Stimulated activated CD8-positive, alpha-beta memory T cell treated with anti-CD3 and anti-CD28 coated beads, Interleukin-7, amount 100 ng/mL, for 1 hour (primary cell): ENCODE measurements at places on chromosomes 1 and 21.

- no peak for DNase-seq
Measured at GRCh38 chr1:61426254-61426653, 298.7 kb downstream of the TM2D1 start.

DNA sequence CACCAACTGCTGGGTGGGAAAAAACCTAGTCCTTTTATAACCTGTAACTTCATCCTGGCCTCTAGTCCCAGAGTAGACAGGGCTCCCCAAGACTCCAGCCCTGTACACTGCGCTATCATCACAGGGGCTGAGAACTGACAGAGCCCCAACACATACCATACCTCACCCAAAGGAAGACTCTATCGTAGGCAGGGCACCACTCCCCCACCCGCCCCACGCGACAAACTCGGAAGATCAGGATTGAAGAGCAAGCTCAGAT lies 15.8 kb downstream of the INPP5B start:
- no peak for DNase-seq

GRCh38 chr21:34990842-34991241 lies 58.3 kb downstream of the RUNX1 start:
- no peak for DNase-seq

- DNase-seq = no peak
Measured at GRCh38 chr21:31405604-31406003, 61.5 kb upstream of the TIAM1 start.

GRCh38 chr1:65147424-65148177 lies 402 bp upstream of the AK4 start:
- DNase-seq = no peak

DNA sequence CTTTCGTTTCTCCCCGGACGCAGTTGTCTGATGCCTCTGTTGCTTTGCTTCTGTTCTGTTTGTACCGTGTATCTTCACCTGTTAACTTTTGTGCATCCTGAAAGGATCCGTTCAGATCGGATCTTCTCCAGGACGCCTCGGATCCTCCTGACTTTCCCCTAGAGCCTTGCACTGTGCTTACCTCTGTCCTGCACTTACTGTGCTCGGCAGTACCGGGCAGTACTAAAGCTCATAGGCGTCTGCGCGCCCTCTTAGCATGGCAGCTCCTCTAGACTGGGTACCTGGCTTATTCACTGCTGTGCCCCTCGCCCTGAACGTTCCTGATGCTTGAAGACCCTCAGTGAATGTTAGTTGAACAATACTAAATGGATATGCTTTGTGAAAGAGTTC lies 934 bp downstream of the SCP2 start:
- no peak for DNase-seq

- DNase-seq = no peak
Measured at GRCh38 chr1:1099506-1100183, 16.2 kb downstream of the C1orf159 start.

GRCh38 chr1:235022981-235023710 lies 105.5 kb downstream of the TOMM20 start:
- DNase-seq = no peak

- DNase-seq = no peak
Measured at GRCh38 chr1:101207891-101208290, 28.9 kb upstream of the S1PR1 start.

DNA sequence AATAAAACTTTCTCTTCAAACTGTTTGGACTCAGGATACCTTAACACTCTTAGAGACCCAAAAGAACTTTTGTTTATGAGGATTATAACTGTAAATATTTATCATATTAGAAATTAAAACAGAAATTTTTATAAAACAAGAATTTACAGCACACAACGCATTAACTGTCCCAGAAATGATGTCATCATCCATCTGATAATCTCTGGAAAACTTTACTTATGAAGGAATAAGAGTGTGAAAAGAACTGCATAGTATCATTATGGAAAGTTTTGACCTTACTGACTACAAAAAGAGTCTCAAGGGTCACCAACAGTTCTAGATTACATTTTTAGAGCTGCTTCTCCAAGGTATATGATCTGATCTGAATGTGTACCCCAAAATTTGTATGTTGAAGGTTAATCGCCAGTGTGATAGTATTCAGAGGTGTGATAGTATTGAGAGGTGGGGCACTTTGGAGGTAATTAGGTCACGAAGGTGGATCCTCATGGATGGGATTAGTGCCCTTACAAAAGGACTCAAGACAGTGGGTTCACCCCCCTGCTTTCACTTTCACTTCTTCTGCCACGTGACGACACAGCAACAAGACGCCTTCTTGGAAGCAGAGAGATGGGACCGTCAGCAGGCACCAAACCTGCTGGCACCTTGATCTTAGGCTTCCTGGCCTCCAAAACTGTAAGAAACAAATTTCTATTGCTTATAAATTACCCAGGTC lies 95.7 kb upstream of the NR5A2 start:
- DNase-seq = no peak

DNA sequence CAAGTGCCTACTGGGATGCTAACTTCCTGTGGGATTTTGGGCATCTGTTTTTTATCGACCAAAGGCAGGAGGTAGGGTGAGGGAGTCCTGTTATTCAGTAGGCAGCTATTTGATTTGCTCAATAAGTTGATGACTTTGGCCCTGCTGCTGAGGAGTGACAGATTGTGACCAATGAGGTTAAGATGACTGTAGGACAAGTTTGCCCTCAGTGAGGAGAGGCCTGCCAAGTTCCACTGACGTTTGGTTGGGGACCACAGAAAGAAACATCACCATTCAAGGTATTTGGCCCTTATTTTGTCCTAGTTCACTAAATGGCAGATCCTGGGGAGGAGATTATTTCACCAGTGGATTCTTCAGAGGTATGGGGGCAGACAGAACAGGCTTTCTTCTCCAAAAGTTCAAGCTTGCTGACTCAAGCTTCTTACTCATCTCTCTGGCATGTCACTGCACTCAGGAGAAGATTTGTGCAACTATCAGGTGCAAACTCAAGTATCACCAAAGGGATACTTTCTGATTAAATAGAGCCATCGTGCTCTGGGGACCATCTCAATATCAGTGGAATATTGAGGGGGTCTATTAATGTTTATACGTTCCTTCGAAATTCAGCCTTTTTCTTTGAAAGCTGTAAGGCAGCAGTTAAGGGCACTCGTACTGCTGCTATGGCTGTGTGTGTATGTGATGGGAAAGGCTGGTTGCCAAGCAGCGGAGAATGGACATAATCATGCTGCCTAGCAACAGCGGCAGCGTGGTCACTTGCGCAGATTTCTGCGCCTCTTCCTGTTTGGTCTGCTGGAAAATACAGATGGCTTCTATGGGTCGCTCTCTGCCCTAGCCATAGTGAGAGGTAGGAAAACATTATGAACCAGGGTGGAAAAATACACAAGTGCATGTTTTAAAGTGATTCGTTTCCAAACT lies 78.7 kb downstream of the PBX1 start:
- no peak for DNase-seq

- DNase-seq = no peak
Measured at GRCh38 chr1:205675247-205675646, 5.1 kb downstream of the SLC45A3 start.

- no peak for DNase-seq
Measured at GRCh38 chr1:60994369-60994768, 88.0 kb upstream of the NFIA start.

DNA sequence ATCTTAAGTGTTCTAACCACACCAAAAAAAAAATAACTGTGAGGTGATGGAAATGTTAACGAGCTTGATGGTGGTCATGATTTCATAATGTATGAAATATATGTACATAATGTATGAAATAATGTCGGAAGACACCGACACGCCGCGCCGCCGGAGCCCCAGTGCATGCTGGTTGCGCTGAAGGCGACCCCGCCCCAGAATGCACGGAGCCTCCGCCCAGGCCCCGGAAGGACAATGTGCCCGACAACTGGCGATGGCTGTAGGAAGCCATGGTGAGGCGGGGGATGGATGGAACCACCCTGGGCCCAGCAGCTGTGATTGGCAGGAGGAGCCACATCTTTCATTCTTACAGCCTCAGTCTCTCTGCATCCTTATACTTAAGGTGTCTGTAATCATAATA lies 7.4 kb downstream of the OR2T10 start:
- DNase-seq = no peak

DNA sequence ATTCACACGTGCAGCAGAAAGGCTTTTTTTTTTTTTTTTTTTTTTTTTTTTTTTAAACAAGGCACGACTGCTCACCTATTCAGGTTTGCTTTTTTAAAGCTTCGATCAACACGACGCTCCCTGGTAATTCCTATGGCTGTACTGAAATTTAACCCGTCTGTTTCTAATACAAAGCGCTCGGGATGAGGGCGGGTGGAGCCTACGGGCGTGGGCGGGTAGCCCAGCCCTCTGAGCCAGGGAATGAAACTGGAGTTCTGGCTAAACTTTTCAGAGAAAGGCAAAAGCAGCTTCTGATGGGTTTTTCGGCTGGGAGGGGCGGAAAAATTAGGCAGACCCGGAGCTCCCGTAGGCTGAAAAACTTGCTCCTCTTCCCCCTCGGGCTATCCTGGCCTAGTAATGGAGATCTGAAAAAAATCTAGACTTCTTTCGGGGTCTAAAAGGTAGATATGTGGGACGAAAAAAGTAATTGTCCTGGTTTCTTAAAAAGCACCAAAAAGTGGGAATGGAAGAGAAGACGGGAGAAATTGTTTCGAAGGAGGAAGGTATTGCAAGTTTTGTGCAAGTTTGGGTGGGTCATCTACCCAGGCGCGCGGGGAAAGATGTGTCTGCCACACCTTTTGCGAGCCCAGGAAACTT lies 7.4 kb downstream of the NR5A2 start:
- DNase-seq = no peak

DNA sequence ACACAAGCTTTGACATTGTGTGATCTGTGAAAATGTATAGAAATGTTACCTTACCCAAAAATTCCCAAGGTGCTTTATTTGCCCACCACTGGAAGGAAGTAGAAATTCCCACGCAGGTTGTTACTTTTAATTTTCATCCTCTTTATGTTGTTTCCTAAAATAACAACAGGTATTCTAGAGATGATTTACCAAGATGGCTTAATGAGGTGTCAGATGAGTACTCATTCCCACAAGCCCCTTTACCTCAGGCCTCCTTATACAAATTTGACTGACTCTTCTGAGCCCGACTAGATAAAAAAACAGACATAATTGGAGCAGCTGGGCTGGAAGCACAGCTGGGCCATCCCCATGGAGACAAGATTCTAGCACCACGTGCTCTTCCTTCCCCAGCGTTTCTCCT lies 114.6 kb downstream of the LIPI start:
- no peak for DNase-seq

DNA sequence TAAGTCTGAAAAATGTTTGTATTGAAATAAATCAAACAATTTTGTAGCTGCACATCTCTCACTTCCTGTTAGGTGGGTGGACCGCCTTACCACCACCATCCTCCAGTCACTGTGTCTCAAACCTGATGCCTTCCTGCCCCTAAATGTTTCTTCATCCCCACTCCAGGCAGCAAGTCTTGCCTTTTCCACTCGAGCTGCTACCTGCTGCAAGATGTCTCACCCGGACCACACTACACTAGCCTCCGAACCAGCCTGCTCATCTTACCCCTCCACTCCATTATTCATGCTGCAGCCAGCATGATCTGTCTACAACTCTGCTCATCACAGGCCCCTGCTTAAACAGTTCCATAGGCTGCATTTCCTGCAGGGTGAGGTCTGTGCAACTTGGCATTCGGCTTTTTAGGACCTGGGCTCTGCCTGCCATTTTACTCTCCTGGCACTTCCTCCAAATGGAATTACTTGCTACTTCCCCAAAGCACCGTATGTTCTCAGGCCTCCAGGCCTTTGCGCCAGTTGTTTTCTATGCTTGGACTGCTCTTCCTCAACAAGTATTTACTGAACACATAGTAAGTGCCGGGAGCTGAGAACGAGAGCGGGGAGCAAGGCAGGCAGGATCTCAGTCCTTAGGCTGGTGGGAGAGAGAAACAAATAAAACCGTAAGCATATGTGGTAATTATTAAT lies 5.2 kb upstream of the SF3A3 start:
- DNase-seq = no peak

DNA sequence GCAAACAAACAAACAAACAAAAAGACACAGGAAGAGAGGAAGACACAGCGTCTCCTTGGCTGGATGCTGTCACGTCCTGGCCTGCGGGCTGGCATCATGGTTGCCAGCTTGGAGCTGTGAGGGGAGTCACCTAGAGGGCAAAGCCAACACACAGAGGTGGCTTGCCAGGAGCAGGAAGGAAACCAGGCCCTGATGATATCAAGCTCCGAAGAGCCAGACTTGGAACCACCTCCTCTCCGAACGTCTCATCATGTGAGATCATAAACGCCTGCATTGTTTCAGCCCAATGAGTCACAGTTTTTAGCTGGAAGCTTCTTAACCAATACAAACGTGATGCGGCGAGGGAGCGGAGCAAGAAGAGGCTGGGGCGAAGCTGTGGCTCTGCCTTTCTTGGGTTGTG lies 8.7 kb downstream of the PLA2G2D start:
- no peak for DNase-seq

- DNase-seq = no peak
Measured at GRCh38 chr1:203307641-203308126, 2.4 kb downstream of the BTG2 start.

DNA sequence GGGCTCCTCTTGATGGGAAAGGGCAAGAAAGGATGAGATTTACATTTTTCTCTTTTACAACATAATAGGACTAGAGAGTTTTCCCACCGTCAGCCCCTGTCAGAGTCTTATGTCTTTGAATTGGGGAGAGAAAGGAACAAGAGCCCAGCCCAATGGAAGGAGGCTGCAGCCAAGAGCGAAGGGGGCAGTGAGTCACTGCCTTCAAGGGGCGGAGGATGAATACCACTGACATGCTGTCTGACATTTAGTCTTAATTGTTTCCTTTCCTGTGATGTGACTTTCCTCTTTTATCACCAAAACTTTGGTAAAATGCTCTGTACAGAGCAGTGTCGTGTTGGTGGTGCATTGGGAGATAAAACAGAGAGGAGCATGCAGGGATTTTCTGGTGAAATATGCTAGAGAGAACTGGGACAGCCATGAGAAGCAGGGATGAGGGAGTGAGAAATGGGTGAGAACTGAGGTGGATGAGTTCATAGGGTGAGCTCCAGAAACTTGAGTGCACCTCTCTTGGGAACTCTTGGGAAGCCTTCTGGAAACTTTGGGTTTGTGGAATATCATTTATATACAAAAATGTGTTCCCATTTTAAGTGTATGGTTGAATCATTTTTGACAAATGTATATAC lies 179.9 kb upstream of the FGGY start:
- DNase-seq = no peak

GRCh38 chr1:1777950-1778662 lies at the start of gene NADK:
Gene NADK (minus strand): TSS chr1:1778470. CDS start chr1:1765406, 13,064 bp downstream.
- peak; percentile 46 for DNase-seq

DNA sequence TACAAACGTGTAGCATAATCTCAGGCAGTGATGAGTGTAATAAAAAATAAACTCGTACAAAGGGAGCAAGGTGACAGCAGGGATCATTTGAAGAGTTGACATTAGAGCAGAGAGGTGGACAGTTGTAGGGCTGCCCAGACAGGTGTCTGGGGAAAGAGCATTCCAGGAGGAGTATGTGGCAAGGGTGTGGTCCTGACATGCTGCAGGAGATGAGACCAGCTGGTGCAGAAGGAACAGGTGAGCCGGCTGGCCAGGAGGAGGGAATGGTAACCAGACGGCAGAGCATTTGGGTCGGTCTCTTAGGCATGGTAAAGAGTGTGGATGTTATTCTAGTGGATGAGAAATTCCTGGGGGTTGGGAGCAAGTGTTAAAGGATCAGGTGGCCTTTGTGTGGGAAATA lies 306.3 kb downstream of the LMX1A start:
- DNase-seq = no peak

GRCh38 chr1:17732475-17732874 lies 22.7 kb upstream of the ACTL8 start:
- no peak for DNase-seq
